Daoy (cell line): ENCODE measurements at places on chromosomes 12 and 14. TPM values are rescaled to one million over a fixed set of nuclear protein-coding genes. Genes with fewer than 3 reads are reported as not detected.

DNA sequence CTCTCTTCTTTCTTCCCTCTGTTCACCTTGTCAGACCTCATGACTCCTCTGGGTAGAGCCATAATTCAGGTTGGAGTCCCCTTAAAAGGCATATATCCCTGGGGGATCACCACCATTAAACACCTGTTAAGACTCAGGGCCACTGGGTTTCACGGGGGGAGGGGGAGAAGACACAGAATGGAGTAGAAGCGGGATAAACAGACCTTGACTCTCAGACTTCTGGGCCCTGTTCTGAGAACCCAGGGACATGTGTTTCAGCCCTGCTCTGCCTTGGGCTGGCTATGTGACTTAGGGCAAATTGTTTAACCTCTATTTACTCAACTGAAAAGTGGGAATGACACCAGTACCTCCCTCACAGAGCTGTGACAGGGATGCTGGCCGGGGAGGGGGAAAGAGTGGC lies 4.6 kb downstream of the CDH24 start:
- no peak for DNase-seq

DNA sequence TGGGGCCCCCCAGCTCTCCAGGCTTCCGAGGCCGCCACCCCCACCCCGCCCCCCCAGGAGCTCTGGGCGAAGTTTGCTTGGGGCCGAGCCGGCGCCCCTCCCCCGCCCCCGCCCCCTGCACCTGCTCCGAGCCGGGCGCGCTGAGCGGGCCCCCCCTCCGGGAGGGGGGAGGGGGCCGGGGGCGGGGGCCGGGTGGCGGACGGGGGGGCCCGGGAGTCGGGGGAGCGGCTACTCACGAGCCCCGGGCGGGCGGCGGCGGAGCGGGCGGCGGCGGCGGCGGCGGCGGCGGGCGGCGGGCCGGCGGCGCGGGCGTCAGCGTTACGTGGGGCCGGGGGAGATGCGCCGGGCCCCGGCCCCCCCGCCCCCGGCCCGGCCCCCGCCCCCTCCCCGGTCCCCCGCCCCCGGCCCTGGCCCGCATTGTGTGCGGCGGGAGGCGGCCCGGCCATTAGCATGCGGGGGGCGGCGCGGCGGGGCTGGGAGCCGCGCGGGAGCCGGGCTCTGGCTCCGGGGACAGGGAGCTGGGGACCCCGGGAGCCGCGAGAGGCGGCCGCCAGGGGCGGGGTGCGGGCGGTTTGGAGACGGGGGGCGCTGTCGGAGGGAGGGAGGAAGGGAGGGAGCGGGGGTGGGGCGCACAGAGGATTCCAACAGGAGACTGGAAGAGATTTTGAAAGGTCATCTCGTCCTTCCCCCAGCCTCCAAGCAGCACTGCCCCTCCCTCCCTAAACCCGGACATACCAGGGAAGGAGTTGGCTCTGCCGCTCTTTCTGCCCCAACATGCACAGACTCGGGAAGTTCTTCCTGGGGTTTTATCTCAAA lies at the start of gene ZNF219:
Gene ZNF219, minus strand, starts transcription at position 580 of the 816 bp plus-strand sequence. CDS start 5,064 bp downstream, outside the sequence.
- peak; percentile 76 for DNase-seq

The UNC79 gene
- not detected in 2 replicates for total RNA-seq

GRCh38 chr12:132238884-132239283 lies 90.5 kb downstream of the GALNT9 start:
- no peak for DNase-seq

The HHIPL1 gene
- total RNA-seq: 1.2 and 2.5 TPM in 2 replicates

The BAZ2A gene
- total RNA-seq: 14.3 and 19.7 TPM in 2 replicates

DNA sequence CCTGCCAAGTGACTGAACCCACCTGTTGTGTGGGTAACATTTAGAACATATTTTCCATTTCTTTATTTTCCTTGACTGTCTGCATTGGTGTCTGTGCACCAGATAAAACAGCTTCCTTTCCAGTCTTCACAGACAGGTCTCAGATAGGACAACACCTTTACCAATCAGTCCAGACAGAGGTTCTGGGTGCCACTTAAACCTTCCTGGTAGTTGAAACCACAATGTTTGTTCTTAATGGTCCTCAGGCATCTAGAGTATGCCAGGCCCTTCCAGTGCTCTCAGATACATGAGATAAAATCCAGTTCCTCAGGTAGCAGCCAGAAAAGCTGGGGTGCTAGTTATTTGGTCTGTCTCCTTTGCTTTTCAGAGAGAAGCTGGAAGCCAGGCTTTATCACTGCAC lies 7.0 kb upstream of the CLEC2D start:
- DNase-seq: no peak

The RFX4 gene
- total RNA-seq: not detected in 2 replicates

DNA sequence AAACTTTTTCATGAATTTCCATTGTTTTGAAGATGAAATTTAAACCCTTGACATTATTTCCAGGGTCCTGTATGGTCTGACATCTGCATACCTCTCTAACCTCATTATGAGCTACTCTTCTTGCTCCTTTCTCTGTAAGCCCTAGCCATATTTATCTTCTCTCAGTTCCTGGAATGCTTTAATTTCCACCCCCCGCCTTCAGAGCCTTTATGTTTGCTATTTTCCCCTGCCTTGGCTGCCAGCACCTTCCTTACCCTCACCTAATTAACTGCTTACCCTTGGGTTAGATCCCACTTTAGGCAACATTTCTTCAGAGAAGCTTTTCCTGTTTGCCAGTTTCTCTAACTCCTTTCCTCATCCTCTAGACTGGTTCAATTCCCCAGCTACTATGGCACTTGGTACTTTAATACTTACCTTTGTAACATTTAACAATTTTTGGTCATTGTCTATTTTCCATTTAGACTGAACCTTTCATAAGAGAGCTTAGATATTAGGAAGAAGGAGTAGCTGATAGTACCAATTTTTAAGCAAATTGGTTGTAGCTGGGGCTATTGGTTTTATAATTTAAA lies 6.0 kb downstream of the STYX start:
- DNase-seq: no peak

DNA sequence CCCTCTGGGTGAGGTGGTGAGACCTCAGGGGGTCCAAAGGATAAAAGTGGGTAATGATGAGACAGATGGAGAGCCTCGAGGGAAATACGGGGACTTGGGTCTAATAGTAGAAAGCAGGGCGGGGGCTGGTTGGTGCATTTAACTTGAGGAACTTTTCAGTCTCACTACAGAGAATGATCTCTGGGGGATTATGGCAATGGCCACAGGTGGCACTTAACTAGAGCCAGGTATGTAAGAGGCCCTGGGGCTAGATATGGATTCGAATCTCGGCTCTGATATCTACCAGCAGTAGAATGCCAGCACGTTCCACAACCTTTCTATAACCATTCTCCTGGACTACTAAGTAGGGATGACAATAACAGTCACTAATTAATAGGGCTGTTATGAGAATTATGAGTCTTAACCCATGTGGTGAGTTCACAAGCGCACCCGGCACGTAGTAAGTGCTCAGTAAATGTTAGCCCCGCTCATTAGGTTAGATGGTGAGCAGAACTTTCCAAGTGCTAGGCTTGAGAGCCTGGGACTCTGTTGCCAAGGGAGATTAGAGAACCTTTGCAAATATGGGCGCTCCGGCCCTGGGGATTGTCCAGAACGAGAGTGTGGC lies 888 bp upstream of the PLXNC1 start:
- no peak for DNase-seq

- DNase-seq: no peak
Measured at GRCh38 chr12:113002155-113002554, 23.8 kb downstream of the OAS2 start.

DNA sequence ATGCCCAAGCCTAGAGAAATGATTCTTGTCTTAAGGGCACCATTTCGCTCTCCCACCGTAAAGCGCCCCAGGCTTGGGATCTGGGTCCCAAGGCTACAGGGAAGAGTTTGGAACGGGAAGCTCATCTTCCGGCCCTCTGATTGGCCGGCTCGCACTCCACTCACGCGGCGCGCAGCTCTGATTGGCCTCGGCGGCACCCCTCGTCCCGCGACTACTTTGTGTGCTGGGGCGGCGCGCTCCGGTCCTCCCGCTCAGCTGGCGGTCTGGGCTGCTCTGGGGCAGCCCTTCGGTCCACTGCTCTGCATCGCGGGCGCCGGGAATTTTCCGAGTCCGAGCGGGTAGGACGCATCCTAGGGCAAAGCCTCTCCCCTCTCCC lies 886 bp upstream of the FUT8 start:
- DNase-seq: peak; percentile 98

DNA sequence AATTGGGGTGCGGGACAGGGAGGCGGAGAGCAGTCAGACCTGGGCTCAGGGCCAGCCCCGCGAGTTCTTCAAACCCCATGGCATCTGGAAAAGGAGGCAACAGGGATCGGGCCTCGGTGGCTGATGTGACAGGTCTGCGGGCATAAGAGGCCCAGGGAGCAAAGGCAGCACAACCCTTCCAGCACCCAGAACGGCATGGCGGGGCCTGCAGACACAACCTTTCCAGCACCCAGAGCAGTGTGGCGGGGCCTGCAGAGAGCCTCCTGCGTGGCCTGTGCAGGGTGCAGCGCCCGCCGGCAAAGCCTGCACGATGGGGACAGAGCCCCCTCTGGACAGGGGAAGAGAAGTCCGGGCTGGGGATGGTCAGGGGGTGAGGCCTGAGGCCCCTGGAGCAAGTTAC lies 26.2 kb upstream of the TRAF3 start:
- DNase-seq: no peak

DNA sequence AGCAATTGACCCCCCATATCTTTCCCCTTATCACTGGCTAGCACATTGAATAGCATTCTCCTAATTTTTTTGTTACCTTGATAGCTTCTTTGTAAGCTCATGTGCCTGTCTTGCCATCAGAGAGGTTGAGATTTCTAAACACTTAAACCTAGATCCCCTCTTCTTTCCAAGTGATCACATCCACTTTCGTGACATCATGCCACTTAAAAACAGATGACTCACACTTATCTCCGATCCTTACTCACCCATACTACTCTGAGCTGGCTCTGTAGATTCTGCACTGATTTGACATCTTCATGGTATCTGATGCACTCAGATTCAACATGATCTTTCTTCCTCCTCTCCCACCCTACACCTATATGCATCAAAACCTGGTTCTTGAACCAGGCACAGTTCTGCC lies 10.5 kb downstream of the GPR137C start:
- peak; percentile 77 for DNase-seq

The ACRBP gene
- total RNA-seq: not detected in 2 replicates
